ENCODE measurements at places on chromosomes 4 and X. TPM values are rescaled to one million over a fixed set of nuclear protein-coding genes. Genes with fewer than 3 reads are reported as not detected.

Gene ZAR1
- not detected for total RNA-seq

Gene MAPK10
- 32.0 TPM for total RNA-seq

Gene CT55
- total RNA-seq: not detected

Gene PPA2
- 77.7 TPM for total RNA-seq

Gene MND1
- 122 TPM for total RNA-seq

Gene PDGFRA
- total RNA-seq: not detected

Gene ADH6
- not detected for total RNA-seq

Gene CLDN34
- total RNA-seq: not detected

Gene MAGED4
- 6.6 TPM for total RNA-seq

All from OCI-LY7 (cell line).